ENCODE measurements at places on chromosomes 2 and 18. TPM values are rescaled to one million over a fixed set of nuclear protein-coding genes. Genes with fewer than 3 reads are reported as not detected.
A peak's percentile ranks its signal among the peaks of the same experiment; 100 is the strongest.

- DNase-seq, result no peak
Measured at GRCh38 chr18:2905854-2906703, 59.3 kb downstream of the EMILIN2 start.

The ANKRD30B gene
- not detected for total RNA-seq

GRCh38 chr2:63055226-63056106 is 4.8 kb downstream of the OTX1 start:
- DNase-seq, result no peak

- DNase-seq, result no peak
Measured at GRCh38 chr2:238875471-238876231, 27.8 kb downstream of the TWIST2 start.

DNA sequence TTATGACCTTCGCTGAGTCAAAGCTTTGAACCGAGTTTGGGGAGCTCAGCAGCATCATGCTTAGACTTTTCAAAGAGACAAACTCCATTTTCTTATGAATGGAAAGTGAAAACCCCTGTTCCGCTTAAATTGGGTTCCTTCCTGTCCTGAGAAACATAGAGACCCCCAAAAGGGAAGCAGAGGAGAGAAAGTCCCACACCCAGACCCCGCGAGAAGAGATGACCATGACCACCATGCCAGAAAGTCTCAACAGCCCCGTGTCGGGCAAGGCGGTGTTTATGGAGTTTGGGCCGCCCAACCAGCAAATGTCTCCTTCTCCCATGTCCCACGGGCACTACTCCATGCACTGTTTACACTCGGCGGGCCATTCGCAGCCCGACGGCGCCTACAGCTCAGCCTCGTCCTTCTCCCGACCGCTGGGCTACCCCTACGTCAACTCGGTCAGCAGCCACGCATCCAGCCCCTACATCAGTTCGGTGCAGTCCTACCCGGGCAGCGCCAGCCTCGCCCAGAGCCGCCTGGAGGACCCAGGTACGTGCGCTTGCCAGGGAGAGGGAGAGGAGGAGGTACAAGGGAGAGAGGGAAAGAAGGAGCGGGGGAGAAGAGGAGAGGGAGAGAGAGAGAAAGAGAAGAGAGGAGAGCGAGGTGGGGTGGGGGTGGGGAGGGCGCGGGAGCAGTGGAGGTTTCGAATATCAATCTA is at the start of gene DLX1:
DLX1 (plus strand) TSS at position 48 of the 700 bp plus-strand sequence; CDS start at position 219, 171 bp downstream.
- peak; percentile 62 for DNase-seq

DNA sequence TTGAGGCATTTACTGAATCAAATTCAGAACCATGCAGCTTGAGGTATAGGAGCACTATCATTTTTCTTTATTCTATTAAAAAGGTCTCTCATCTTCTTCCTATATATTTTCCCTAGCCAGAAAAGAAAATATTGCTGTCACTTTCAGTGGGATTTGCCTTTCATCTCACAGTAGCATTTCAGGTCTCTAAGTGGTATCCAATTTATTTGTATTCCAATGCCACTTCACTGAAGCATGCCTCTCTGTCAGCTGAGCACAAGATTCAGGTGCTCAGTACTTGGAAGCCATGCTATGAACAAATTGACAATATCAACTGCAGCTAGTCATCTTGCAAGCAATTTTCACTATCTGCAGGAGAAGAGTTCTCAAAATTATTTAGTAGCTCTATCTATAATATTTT is 457.2 kb upstream of the SLC39A10 start:
- no peak for DNase-seq

DNA sequence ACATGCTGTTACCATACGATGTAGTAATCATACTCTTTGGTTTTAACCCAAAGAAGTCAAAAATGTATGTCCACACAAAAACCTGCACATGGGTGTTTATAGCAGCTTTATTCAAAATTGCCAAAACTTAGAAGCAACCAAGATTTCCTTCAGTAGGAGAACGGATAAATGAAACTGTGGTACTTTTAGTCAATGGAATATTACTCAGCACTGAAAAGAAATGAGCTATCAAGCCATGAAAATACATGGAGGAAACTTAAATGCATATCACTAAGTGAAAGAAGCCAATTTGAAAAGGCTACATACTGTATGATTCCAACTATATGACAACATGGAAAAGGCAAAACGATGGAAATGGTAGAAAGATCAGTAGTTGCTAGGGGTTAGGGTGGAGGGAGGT is 86.6 kb downstream of the HNRNPLL start:
- no peak for DNase-seq

- no peak for DNase-seq
Measured at GRCh38 chr18:39784541-39784940, 2170.5 kb upstream of the PIK3C3 start.

DNA sequence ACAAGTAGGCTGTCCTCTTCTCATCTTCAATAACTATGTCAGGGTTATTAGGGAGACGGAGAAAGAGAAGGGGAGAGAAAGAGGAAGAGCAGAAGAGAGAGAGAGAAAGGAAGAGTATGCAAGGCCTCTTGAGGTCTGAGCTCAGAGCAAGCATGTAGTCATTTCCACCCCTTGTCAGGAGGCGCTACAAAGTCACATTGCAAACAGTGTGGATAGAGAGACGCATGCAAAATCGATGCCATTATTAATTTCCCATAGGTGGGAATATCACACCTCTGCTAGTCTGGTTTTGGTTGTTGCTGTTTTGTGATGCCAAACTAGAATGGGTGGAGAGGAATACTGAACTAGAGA is 24.2 kb upstream of the SERPINE2 start:
- no peak for DNase-seq

DNA sequence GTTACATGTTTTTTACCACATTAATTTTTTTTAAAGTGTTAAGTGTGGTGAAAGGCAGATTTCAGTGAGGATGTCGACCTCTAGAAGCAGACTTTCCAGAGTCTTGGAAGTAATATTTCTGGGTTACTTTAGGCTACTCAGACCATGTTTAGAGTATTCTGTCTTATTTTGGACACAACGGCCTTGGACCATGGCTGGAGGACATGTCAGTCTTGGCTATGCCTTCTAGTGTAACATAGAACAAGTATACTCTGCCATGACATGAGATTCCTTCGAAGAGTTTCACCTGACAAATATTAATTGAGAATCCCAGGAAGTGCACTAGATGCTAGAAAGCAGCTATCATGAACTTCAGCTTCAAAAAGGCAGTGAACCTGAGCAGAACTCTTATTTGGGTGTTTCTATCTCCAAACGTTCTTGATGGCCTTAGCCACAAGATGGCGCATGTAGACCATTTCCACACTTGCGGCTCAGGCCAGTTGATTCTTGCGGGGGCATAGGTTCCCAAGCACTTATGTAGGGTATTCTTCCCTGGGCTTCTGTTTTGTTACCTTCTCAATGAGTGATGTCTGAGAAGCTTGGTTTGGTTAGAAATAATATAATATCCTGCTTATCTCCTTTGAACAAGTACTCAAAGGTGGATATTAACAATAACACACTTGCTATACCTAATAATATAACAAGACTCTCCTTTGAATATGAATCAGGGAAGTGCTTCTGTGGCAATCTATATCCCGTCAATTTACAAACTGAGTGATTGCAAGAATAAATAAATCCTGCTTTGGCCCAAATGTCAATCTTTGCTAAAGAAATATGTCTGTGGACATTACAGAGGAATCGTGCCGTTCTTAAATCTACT is 62.0 kb downstream of the CACNB4 start:
- peak; percentile 84 for DNase-seq

GRCh38 chr2:8885449-8886201 is 48.2 kb upstream of the KIDINS220 start:
- DNase-seq, result no peak

GRCh38 chr2:150974864-150975263 is 286.8 kb downstream of the RBM43 start:
- DNase-seq, result no peak

DNA sequence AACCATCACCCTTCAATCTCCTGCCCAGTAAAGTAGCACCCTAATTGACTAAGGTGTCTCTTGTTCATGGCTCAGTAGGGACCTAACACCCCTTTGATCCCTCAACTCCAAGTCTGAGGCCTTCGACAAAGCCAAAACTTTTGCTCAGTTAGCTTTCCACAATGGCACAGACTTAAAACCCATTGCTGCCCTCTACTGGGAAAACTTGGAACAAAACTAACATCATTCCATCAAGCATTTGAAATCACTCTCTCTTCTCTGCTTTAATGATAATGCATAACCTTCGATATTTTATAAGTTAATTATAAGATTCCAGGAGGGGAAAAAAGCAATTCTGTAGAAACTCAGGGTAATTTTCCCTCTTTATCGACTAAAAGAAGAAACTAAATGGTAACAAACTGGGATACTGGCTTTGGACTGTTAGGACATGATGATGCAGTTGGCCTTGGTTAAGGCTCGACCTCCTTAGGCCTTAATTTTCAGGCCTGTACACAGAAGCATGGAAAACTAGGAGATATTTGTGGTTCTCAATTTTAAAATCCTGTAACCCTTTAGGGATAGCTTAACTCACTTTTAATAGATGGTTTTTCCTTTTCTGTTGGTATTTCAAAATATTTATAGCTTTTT is 127.8 kb downstream of the STK39 start:
- peak; percentile 48 for DNase-seq

DNA sequence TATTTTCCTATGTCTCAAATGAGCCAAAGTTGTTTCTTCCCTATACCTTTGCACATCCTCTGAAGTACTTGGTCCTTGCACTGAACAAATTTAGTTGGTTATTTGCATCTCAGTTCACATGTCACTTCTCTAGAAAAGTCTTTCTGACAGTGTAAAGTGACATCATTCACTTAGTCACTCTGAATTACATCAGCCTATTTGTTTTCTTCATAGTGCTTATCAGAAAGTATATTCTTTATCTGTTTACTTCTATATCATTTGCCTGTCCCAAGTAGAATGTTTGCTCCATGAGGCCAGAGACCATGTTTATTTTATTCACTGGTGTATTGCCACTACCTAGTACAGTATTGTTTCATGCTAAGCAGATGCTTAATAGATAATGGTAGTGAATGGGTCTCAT is 173.7 kb downstream of the HNMT start:
- DNase-seq, result no peak

- no peak for DNase-seq
Measured at GRCh38 chr2:64328415-64328722, 125.6 kb upstream of the LGALSL start.

The FBXO48 gene
- total RNA-seq, result 0.64 TPM

- no peak for DNase-seq
Measured at GRCh38 chr2:129237966-129238725, 741.3 kb upstream of the RAB6C start.

GRCh38 chr2:142973160-142973821 is 95.8 kb downstream of the KYNU start:
- DNase-seq, result no peak

The MEP1B gene
- total RNA-seq, result not detected

DNA sequence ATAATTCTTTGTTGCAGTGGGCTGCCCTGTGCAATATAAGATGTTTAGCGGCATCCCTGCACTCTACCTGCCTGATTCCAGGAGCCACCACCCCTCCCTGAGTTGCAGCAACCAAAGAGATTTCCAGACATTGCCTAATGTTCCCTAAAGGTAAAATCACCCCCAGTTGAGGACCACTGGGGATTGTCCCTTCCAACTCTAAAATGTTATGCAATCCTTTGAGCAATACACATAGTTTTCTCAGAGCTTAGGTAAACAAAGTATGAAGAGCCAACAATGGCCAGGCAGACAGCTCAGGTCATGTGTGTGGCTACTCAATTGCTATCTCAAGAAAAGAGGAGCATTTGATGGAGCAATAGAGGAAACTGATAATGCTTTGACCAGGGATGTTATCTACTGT is 87.0 kb downstream of the XDH start:
- DNase-seq, result no peak

GRCh38 chr2:152055366-152056108 is 43.3 kb downstream of the CACNB4 start:
- no peak for DNase-seq

The PLEKHH2 gene
- 2.1 TPM for total RNA-seq

- no peak for DNase-seq
Measured at GRCh38 chr2:70482401-70482800, 71.2 kb downstream of the TGFA start.

DNA sequence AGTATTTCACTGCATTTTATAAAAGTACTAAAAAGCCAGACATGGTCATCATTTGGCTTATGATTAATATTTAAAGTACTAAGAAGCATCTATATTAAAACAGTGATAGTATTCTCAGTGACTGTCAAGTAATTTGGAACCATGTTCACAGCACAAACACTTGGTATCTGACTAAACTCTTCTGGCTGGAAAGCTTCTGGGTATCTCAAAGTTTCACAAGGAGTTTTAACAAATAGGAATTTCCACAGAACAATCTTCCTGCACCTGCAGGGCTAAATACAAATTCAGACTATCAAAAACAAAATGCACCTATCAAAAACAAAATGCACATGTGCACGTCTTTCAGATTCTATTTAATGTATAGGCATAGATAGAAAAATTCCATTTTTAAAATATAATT is 158.8 kb downstream of the L3MBTL4 start:
- no peak for DNase-seq

DNA sequence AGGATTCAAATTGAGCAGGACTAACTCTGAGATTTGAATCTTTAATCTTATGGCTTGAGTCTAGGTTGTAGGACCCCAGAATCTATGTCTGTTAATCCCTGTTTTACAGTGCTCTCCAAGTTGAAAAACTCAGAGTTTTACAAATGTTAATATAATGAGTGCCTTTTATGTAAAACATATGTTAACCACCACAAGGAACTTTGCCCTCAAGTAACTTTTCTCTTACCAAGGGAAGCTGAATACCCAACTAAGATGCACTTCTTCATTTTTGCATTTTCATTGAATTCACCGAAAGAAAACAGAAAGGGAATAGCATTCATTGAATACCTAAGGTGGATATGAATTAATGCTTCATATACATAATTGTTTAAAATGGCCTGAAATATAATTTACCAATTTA is 338.1 kb downstream of the RPRM start:
- DNase-seq, result no peak

DNA sequence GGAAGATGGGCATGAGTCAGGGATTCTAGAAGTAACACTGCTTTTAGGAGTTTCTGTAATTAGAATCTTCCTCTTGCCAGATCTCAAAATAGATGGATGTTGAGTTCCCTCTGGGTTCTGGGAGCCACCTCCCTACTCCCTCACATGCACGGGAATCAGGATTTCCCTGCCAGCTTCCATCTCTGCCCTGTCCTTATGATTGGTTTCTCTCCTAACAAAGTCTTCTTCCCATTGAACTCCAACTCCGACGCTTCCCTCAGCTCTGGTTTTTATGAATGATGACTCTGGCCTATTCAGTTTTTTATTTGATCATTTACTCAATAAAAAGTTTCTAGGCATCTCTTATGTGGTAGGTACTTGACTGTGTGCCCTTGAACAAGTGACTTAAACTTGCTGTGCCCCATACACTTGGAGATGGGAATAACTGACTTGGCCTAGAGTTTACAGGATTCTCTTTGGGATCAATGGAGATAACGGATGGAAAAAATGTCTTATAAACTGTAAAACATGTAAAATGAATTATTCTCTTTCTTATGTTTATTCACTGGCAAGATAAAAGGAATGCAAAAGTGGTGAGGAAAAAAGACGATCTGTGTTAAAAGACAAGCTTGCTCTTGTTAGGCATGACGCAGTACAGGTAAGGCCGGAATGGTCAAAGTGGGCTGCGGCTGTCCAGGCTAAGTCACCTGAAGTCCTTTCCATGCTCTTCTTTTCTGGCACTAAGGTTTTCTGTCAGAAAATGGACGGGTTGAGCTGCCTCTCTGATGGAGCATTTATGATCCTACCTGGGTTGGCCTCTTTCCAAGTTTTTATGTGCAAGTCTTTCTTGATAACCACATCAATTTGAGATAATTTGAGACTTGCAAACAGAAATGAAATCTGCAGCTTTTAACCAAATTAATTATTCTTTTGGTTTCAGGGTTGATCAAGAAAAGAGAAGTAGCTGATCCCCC is 199.6 kb downstream of the MYCN start:
- no peak for DNase-seq

- DNase-seq, result no peak
Measured at GRCh38 chr2:60834270-60834717, 47.1 kb upstream of the REL start.
